Neural cell (in vitro differentiated cells): ENCODE measurements at places on chromosomes 2 and 18. TPM values are rescaled to one million over a fixed set of nuclear protein-coding genes. Genes with fewer than 3 reads are reported as not detected.

Gene POTEI
- polyA plus RNA-seq, result 0.25 and 0.48 TPM in 2 replicates

Gene GNLY
- not detected in 2 replicates for polyA plus RNA-seq

Gene CCDC141
- polyA plus RNA-seq, result 0.27 and 0.34 TPM in 2 replicates

Gene FAM117B
- polyA plus RNA-seq, result 29.4 and 32.9 TPM in 2 replicates

Gene FIGN
- polyA plus RNA-seq, result 0.71 and 1.0 TPM in 2 replicates

Gene GPR55
- not detected in 2 replicates for polyA plus RNA-seq

Gene CIB4
- not detected in 2 replicates for polyA plus RNA-seq

Gene ITM2C
- polyA plus RNA-seq, result 186 and 223 TPM in 2 replicates

Gene RNF152
- 22.9 and 31.1 TPM in 2 replicates for polyA plus RNA-seq

Gene PPP4R3B
- 55.8 and 58.4 TPM in 2 replicates for polyA plus RNA-seq

Gene MC5R
- not detected in 2 replicates for polyA plus RNA-seq

Gene CPSF3
- 54.3 and 56.0 TPM in 2 replicates for polyA plus RNA-seq

Gene RNU2-63P
- polyA plus RNA-seq, result not detected in 2 replicates

Gene LBH
- polyA plus RNA-seq, result 345 and 456 TPM in 2 replicates

Gene PSD4
- 0.30 and 0.67 TPM in 2 replicates for polyA plus RNA-seq

Gene NAT8
- not detected in 2 replicates for polyA plus RNA-seq

Gene UGT1A3
- polyA plus RNA-seq, result not detected in 2 replicates

Gene CDK15
- 0.06 and 0.09 TPM in 2 replicates for polyA plus RNA-seq

Gene FOXI3
- not detected in 2 replicates for polyA plus RNA-seq

Gene SCG2
- polyA plus RNA-seq, result 30.5 and 37.3 TPM in 2 replicates

Gene FOXD4L1
- 0.82 and 1.6 TPM in 2 replicates for polyA plus RNA-seq

Gene NCKAP1
- 124 and 127 TPM in 2 replicates for polyA plus RNA-seq

Gene POLE4
- polyA plus RNA-seq, result 21.4 and 35.9 TPM in 2 replicates

Gene STARD6
- polyA plus RNA-seq, result not detected in 2 replicates

Gene SH3BP4
- 3.1 and 3.3 TPM in 2 replicates for polyA plus RNA-seq

Gene MTCL1
- polyA plus RNA-seq, result 20.8 and 23.1 TPM in 2 replicates

Gene PLB1
- polyA plus RNA-seq, result 2.8 and 3.4 TPM in 2 replicates
